ENCODE measurements at places on chromosomes 4 and X.

DNA sequence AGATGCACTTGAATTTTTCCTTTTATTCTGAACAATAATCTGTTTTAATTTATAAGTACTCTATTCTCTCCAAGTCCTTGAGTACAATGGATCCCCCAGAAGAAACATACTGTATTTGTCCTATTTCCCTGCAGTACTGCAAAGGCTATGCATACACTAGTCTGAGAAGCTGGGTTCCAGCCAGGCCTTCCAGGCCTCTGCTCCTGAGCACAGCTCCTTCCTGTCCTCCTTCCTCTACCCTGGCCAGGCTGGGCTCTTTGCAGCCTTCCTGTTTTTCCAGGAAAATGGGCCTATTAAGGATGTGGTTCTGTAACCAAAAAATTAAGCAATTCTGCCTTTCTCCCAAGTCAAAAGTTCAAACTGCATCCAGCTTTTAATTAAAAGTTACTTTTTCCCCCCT is 68.0 kb upstream of the STIM2 start:
- DNase-seq, result no peak

DNA sequence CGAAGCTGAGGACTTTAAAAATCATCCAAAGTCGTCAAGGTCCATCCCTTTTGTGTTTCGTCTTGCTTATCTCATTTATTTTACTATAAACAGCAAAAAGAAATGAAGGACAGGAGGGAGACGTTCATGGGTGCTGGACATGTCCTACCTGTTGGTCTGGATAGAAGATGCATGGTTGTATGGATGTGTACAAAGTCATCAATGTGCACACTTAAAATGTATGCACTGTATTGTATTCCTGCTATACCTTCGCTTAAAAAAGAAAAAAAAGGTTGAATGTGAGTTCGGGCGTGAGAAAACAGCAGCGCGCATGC is 313 bp upstream of the BLOC1S4 start:
- DNase-seq, result no peak

DNA sequence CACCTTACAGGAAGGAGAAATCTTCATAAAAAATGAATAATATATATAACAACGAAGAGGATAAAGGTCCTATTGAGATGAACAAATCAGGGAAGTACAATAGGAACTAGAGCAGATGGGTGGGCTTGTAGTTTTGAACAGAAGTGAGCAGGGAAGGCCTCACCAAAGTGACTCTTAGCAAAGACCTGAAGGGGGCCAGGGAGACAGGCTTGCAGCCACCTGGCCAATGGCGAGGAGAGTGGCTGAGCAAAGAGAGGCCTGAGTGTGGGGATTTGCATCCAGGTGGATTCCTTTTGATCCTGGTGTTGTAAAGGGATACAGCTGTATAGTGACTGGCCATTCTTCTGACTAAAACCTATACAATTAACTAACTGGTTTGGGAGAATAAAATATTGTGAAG is 354.1 kb downstream of the CAMK2D start:
- no peak for DNase-seq

- DNase-seq, result no peak
Observed at GRCh38 chr4:175457956-175458355, 354.1 kb downstream of the GPM6A start.

- DNase-seq, result no peak
Observed at GRCh38 chr4:75494563-75494962, 19.6 kb downstream of the RCHY1 start.

GRCh38 chrX:9320940-9321339 is 143.9 kb upstream of the TBL1X start:
- DNase-seq, result no peak

DNA sequence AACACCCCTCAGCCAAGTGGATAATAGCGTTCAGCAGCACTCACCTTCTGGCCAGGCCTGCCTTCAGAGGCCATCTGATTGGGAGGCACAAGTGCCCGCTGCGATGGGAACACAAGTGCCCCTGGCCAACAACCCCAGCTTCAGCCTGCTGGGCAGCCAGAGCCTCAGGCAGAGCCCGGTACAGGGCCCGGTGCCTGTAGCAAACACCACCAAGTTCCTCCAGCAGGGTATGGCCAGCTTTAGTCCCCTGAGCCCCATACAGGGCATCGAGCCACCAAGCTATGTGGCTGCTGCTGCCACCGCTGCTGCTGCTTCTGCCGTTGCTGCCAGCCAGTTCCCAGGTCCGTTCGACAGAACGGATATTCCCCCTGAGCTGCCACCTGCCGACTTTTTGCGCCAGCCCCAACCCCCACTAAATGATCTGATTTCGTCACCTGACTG is 55.9 kb upstream of the MTM1 start:
- DNase-seq, result no peak

DNA sequence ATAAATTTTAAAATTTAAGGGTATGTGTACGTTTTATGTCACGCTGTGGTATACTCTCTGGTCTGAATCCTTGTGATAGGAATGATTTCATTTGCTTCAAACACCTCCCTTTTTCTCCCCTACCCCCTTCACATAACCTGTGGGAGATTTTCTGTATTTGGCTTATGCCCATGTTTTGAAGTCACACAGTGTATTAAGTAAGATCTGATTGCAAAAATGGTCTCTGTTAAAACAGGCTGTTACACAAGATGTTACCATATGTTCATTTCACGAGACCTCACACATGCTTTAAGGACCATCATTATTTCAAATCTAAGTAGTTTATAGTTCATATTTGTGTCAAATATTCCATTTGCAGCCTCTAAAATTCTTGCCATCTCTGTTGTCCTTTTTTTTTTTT is 63.5 kb downstream of the TMEM131L start:
- no peak for DNase-seq

GRCh38 chr4:141081921-141082395 is 51.3 kb downstream of the RNF150 start:
- no peak for DNase-seq

GRCh38 chrX:78378476-78379115 is 51.2 kb upstream of the CYSLTR1 start:
- DNase-seq, result no peak

DNA sequence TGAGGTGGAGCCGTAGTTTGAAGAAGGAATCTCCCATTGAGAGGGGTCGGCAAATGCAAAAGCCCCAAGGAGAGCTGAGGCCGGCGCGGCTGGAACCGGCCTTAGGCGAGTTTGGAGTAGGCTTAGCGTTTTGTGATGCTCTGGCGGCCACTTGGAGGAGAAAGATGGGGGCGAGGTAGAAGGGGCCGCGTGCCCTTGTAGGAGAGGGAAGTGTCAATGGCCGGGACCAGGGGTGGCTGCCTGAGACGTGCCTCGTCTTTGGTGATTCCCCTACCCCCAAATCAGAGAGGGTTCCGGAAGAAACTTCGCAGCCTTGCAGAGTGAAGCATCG is 11.7 kb downstream of the MSX1 start:
- DNase-seq, result no peak

GRCh38 chrX:132271311-132271778 is 52.1 kb upstream of the RAP2C start:
- DNase-seq, result no peak

- DNase-seq, result no peak
Observed at GRCh38 chr4:8847764-8848163, 23.9 kb downstream of the HMX1 start.

DNA sequence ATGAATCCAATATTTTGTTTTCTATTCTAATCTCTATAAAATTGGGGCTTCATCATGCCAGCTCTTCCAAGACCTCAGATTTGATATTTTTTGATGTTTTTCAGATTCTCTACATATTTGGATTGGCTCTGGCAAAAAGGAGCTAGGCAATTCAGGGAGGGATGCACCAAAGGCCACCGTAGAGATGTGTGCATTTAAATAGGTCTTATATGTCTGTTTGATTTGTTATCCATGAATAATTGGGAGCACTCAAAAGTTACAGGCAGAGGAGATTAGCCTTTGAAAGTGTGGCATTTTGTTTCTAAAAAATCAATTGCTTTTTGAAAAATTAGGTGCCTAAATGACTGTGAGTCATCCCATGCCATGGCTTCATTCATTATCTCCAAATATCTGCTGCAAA is 147.1 kb upstream of the RPS6KA6 start:
- DNase-seq, result no peak

GRCh38 chr4:80071604-80072227 is 1.3 kb downstream of the ANTXR2 start:
- DNase-seq, result no peak

DNA sequence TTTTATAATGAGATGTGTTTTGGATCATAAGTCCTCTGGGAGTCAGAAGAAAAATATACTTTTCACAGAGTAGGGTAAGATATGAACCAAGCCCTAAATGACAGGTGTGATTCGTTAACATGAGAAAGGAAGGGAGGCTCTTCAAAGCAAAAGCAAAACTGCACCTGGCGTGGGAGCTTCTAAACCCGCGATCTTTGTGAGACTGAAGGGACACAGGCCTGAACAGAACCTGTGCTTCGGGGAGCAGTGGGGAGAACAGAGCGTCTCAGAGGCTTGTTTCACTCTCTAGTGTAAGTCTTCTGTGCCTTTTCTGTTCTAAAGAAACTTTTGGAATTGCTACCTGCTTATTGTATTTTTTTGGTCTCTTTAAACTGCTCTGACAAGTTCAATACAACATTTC is 30.2 kb upstream of the CYP4V2 start:
- DNase-seq, result no peak

GRCh38 chr4:30722359-30723200 is 2.4 kb downstream of the PCDH7 start:
- DNase-seq, result no peak

GRCh38 chr4:186722796-186723291 is 812 bp downstream of the FAT1 start:
- no peak for DNase-seq

- no peak for DNase-seq
Observed at GRCh38 chr4:54493862-54494261, 163.9 kb upstream of the KIT start.

- DNase-seq, result no peak
Observed at GRCh38 chr4:185282968-185283367, 73.6 kb downstream of the SNX25 start.

DNA sequence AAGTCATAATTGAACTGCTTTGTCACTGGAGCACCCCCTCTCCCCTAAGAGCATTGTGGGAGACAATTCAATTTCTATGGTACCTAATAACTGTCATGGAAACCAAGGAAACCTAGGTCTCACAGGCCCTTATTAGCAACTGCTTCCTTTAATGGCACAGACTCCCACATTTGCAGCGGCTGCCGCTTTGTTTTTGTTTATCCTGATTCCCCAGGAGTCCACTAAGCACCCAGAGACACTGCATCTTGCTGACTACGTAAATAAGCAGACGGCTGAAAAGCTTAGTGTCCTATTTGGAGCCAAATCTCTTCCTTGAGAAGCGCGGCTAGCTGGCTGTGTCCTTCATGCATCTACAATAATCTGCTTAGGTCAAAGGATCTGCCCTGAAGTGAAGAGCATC is 494.4 kb downstream of the TMA16 start:
- DNase-seq, result no peak

GRCh38 chr4:109432696-109433095 is 919 bp upstream of the SEC24B start:
- DNase-seq, result no peak

DNA sequence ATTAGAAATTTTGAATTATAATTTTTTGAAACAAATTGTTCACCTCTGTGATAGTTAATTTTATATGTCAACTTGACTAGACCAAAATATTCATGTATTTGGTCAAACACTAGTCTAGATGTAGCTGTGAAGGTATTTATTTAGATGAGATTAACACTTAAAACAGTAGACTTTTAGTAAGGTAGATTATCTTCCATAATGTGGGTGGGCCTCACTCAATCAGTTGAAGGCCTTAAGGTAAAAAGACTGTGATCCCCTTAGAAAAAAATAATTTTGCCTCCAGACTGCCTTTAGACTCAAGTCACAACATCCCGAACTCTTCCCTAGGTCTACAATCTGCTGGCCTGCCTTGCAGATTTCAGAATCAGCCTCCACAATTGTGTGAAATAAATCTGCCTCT is 177.3 kb upstream of the PABPC5 start:
- no peak for DNase-seq

DNA sequence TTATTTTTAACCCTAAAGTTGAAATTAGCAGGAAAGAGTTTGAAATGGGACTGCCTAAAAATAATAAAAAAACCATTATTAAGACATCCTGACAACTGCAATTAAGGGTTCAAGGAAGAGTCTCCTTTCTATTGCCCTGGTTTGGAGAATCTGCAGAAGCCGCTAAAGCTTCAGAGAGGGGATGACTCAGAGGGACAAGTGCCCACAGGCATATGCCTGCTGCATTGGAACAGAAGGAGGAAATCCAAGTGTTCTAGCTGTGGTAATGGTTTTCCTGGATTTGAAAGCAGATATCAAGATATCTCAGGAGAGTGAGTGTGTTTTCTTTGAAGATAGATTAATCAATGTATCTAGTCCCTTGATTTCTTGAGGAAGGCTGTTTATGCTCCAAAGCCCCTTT is 235.1 kb upstream of the TAPT1 start:
- no peak for DNase-seq

GRCh38 chr4:14792702-14793227 is 209.5 kb upstream of the CPEB2 start:
- DNase-seq, result no peak

DNA sequence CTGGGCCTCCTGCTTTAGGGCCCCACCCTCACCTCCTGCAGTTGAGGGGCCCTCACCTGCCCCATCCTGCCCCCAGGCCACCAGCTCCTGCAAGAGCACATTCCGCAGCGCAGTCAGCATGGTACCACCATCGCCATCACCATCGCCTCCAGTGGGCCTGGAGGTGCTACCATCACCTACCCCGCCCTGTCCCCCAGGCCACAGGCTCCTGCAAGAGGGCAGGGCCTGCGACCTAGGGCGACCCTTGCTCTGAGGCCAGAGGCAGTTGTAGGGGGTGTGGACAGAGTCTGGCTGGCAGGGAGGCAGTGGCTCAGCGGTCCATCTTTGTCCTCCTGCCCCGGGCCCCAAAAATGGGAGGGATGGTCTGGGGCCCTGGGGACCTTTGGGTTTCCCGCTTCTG is 3.9 kb upstream of the HAUS7 start:
- no peak for DNase-seq

GRCh38 chrX:13165266-13166189 is 121.1 kb upstream of the FAM9C start:
- DNase-seq, result no peak

DNA sequence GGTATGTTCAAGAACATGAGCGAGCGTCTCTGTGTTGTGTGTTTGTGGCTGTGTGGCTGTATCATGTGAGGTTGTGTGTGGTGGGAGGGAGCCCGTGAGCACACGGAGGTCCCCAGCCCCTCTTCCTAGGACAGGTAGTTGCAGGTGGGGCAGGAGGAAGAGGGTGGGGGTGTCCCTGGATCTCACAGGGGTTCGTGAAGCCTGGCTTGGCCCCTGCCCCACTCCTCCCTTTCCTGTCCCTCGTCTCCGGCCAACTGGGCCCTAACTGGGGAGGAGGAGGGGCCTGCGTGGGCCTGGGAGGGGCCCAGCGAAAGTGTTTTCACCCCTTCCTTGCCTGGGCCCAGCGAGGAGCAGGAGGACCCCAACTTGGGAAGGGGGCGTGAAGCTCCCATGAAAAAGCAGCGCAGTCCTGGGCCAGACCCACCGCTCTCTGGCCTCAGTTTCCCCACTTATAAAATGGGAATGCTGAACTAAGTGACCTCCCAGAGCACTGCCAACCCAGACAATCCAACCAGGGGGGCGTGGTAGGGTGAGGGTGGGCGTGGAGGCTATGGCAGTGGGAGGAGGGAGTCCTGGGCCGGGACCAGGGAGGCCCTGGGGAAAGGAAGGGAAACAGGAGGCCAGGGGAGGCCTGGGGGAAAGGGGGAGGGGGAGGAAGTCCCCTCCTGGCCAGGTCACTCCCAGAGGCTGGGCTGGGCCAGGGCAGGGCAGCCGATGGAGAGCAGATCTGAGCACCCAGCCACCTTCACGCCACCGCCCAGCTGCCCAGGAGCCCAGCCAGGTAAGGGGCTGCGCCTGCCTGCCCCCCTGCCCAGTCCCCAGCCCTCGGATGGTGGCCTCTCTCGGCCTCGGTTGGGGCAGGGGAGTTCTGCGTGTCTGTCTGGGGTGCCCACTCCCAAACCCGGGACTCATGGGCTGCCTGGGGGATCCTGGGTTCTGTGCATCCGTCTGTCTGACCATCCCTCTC is at the start of gene AVPR2:
TSS of gene AVPR2 (plus strand) at position 683 of the 967 bp plus-strand sequence. CDS start 473 bp downstream, outside the sequence.
- no peak for DNase-seq

All from activated CD4-positive, alpha-beta T cell treated with anti-CD3 and anti-CD28 coated beads for 24 hours (primary cell).